ENCODE measurements at places on chromosomes 12 and 14.
A peak's percentile ranks its signal among the peaks of the same experiment; 100 is the strongest.

GRCh38 chr12:1896964-1897363, 21.5 kb downstream of the CACNA2D4 start:
- DNase-seq = no peak

- DNase-seq = no peak
Observed at GRCh38 chr12:8907513-8907912, 6.8 kb upstream of the PHC1 start.

DNA sequence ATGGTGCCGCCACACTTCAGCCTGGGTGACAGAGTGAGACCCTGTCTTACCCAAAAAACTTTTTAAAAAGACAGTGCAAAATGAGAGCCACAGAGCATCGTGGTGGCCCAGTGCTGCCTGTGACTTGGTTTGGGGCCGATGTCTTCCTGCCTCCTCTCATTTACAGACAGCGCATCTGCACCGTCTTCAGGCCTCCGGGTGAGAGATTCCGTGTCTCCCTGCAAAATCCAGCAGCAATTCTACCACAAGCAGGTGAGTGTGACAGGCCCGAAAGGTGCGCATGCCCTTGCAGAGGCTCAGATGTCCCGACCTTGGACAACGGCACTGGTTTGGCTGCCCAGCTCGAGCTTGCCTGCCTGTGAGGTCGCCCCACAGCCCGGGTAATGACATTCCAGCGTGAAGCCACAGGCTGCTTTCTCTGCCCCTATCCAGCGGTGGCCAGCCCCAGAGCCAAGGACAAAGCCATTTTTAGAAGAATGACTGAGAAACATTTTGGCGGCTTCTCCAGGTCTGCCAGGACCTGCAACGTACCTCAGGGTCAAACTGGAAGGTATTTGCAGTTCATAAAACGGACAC, 70.3 kb upstream of the RFLNA start:
- DNase-seq = no peak

DNA sequence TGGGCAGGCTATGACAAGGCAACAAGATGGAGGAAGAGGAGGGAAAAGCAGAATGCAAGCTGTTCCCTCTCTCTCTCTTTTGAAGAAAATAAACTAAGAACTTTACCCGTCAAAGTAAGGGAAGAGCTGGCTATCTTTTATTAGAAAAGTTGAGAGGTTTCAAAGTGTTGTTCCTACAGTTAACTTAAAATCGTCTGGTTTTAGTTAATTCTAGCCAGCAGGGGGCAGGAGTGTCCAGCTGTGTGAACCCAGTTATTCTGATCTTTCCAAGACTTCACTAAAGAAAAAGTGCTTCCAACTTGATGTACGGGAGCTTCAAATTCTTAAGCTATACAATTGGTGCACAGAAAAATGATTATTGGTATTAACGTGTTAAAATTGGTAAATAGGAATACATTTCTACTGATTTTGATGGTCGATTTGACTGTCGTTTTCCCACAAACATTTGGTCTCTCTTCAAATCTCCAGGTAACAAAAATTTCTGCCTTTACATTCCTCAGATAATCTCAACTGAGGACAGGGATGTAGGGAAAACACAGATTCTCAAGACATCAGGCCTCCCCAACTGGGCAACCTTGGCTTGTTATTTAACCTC, 28.4 kb upstream of the MON2 start:
- DNase-seq = peak; percentile 73

Measured in NB4 (cell line).